Liver (tissue), 10 donors: ENCODE measurements at places on chromosomes 5 and 9.

DNA sequence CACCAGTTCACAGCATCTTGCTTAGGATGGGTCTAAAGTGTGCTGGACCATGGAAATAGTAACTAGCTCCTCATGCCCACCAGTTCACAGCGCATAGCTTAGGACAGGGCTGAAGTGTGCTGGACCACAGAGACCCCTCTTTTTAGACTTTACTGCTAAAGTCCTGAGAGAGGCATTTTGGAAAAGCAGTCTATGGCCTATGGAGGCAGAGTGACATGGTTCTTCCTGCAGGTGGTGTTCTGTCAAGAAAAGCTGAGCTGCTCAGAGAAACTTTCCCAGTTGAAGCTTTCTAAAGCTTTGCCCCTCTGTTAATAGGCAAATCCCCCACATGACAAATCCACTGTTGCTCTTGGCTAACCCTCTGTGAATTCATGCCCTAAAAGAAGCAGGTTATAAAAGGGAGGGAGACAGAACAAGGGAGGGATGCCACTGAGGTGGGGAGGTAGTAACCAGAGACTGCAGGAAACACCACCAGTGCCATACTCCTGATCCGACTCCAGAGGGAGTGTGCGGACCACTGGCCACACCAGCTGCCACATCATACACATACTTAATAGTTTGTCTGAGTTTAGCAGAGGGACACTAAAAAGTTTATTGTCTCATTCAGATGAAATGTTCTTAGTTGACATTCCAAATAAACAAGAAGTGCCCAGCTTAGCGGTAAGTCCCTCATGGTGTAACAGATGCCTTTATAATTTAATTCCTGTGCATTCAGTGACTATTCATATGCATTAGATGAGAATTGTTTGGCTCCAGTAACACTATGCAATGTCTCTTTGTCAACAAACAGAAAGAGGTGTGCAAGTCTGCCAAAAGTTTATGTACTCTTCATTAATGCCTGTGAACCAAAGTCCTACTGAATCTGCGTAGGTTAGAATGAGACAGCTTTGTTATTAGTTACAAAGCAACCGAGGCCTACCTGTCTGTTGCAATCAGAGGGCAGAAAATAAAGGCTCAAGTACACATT is 236.2 kb upstream of the NFIL3 start:
- no peak for DNase-seq

- DNase-seq, result no peak
Measured at GRCh38 chr5:67152400-67152799, 44.2 kb downstream of the CD180 start.

DNA sequence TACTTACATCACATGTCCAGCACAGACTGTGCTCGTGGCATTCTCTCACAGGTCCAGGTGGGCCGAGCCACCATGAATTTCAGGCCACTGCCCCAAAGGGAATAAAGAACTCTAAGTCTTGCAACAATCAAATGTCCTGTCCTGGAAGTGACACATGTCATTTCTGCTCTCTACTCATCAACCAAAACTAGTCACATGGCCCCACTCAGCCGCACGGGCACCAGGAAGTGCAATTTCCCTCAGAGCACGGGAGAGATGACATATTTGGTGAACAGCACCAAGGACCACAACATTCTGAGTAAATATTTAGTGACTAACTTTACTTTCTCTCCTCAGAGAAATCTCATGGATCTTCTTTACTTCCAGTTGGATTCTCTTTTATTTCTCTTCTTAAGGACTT is 131.1 kb upstream of the TUT7 start:
- no peak for DNase-seq

DNA sequence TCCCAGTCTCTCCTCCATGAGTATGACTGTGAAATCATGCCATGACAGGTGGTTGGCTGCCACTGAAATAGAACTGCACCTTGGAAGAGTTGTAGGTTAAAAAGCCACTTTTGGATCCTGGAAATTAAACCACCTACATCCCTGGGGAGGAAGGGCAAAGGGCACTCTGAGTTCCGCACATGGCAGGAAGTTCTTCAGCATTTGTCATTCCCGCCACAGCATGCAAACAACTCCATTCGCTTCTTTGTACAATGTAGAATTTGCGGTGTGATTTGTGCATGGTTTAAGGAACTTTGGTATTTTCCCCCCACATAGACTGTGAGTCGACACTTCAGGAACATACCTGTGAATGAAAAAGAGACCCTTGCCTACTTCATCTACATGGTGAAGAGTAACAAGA is 9.8 kb downstream of the SAP30L start:
- DNase-seq, result no peak

DNA sequence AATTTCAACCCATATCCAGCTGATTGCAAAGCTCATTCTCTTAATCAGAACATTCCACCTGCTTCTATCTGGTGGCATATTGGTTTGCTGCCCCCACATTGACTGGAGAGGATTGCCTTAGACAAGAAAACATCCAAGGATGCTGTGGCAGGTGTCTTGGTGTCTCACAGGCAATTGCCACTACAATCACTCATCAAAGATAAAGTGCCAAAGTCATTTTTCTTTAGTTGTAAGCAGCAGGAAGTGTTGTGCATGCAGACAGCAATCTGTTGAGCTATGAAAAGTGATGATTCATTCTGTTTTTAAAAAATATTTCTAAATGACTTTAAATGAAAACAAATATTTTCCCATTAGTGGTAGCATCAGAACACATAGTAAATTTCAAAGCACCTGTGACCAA is 53.9 kb downstream of the CDH6 start:
- no peak for DNase-seq

DNA sequence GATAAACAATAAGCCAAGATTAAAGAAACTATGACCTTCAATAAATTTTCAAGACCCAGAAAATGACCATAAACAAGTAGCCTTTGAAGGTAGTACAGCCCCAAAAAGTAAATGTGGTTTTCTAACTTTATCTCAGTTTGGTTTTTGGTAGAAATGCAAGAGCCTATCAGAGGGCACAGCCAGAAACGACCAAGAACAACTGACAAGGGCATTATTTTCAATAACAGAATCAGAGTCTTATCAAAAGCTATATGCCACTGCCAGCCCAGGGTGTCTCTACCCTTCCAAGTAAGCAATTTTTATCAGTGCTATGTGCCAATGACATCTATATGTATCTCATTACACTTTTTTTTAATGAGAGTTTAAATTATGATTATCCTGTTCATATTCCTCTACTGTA is 11.8 kb upstream of the SPINK6 start:
- no peak for DNase-seq

- DNase-seq, result no peak
Measured at GRCh38 chr9:135359764-135360163, 119.8 kb upstream of the PPP1R26 start.

DNA sequence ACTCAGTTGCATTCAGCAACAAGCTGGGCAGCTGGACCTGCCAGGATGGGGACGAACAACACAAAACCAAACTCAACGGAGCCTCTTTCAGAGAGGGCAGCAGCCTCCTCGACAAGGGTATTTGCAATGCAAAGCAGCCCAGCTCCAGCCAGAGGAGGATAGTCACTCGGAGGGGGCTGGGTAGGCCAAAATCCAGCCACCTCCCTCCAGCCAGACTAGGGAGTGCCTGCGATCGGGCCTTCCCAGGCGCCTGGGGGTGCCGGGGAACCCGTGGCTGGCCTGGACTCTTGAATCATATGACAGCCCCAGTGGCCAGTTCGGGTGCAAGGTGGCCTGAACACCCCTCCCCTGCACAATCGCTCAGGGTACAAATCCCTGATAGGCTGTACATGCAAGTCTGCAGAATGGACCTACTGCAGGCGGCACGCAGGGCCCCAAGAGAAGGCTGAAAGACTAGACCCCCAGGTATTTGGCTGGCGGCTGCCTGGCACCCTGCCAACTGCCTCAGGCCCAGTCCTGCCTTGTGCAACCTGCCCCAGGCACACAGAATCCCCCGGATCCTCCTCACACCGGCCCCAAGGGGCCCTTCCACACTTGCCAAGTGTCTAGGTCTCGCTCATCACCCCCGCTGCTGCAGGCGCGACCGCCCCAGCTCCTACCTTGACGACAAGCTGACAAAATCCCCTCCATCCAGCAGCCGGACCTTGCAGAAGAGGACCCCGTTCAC is 1.3 kb downstream of the EEIG1 start:
- DNase-seq, result peak; percentile 69

DNA sequence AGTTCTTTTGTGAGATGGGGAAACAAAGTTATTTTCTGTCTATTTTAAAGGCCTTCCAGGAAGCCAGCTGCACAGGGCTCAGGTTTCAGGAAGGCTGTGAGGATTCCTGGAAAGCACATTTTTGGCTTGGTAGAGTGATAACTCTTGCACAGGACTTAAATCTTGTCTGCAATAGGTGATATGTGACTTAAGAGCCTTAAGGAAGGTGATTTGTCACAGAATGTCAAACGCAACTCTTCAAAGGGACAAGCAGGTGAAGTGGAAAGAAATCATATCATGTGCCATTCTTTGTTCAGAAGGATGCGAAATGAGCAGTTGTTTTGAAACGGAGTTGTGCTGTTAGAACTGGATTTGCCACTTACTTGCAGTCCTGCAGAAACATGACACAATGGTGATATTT is 459.3 kb downstream of the MAT2B start:
- DNase-seq, result no peak

DNA sequence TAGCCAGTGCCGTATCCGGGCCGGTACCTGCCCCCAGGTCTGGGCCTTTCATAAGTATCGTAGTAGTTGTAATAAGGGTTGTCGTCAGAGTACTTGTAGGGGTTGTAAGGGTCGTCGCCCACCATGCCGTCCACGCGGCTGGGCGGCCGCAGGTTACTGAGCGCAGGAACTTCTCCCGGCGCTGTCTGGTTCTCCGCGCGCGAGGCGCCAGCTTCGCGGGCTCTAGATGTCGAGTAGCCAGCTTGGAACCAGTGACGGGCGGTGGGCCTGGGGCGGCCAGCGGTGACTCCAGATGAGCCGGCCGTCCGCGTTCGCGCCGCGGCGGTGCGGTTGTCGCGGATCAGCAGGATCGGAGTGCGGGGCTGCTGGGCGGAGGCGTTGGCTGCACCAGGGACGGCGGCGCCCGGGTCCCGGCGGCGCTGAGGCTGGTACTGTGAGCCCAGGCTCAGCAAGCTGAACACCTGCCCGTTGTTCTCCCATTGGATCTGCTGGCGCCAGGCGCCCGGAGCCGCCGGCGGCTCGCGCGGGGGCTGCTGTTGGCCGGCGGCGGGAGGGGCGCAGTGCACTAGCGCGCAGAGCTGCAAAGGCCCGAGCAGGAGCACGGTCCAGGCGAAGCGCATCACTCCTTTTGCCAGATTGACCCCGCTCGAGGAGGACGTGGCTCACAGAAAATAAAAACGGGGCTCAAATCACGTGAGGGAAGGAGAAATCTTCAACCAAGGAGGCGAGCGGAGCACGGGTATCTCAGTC is 518 bp downstream of the LOX start:
- no peak for DNase-seq

DNA sequence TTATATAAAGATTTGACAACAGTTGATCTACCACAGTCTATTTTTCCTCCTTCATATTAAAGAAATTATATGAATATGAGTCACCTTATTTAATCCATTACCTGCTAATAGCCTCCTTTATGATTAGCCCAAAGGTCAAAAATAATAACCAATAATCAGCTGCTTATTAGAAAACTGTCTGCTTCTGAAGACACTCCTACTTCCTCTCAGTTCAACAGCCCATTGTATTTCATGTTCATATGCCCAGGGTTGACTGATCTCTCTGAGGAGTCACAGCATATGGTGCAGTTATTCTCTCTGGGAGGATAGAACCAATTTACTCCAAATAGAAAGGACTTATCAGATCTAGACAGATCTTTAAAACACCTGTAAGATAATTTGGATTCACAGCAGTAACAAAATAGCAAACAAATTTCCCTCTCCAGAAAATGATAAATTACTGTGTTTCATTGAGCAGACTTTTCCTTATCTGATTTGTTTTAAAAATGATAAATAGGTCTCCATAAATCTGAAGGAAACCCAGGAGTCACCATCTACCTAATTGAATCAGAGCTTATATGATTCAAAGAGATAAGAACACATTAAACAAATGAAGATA is 180.4 kb upstream of the ITGA1 start:
- no peak for DNase-seq

GRCh38 chr5:95843733-95844223 is 21.3 kb upstream of the GLRX start:
- DNase-seq, result no peak

- no peak for DNase-seq
Measured at GRCh38 chr9:33232815-33233214, 7.2 kb upstream of the SPINK4 start.

DNA sequence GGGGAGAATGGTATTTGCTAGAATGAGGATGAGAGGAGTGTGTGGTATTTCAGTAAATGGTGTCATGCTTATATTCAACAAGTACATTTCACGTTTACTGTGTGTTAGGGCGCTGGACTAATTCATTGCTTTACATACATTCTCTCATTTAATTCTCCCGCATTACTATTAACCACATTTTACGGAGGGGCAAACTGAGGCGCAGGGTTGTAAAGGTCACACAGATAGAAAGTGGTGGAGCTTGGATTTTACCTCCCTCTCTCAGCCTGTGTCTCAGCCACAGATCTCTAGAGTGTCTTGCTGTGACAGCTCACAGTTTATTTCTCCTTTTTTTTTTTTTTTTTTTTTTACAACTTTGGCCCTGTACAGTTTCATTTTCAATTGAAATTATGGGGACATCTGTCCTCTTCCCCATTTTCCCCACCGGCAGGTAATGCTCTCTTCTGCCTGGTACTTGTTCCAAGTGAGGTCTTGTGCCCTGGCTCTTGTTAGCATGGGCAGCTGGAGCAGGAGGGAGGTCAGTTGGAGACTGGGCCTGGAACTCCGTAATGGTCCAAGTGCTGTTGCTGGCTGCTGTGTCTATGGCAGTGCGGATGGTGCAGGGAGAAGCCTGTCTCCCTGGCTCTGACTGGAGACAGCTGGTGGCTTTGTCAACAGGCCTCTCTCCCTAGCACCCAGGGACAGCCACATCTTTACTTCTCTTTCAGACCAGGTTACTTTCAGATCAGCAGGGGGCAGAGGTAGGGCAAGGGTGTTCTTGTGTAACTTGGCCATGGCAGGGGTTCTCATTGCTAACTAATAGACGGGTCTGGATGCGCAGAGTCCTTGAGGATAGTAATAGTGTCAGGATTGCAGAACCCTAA is 20.5 kb upstream of the NDST1 start:
- no peak for DNase-seq

- DNase-seq, result no peak
Measured at GRCh38 chr9:69937360-69937759, 106.3 kb upstream of the MAMDC2 start.

GRCh38 chr5:118791926-118792734 is 196.2 kb downstream of the DTWD2 start:
- no peak for DNase-seq

DNA sequence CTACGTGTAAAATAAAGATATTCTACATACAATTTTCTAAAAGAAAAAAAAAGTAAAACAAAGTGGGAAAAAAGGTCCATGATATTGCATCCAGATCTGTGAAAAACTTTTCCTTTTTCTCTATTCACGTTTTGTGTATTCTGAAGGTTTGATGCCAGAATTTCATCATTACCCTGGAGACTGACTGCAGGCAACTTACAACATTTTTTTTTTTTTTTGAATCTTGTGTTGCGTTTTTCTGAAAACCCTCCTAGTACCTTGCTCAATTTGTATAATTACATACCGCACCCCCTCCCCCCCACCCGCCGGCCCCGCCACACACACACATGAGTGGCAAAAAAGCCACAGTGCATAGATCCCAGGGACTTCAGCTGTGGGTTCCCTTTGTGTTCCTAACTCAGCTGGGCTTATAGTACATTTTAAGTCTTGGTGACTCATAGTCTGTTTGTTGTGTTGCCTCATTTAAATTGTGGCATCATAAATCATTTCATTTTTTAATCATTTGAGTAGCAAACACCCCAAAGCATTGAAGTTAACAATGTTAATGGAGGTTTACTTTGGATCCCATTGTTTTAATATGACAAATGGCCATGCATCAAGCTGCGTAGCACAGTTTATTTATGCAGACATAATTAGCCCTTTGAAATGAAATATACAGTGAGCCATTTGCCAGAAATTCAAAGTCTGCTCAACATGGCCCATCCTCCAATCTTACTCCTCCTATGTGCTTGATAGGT is 36.0 kb downstream of the PRDM6 start:
- no peak for DNase-seq
